ENCODE measurements at places on chromosomes 1 and 21.
A peak's percentile ranks its signal among the peaks of the same experiment; 100 is the strongest.

- peak; percentile 35 for DNase-seq
These were observed 51.2 kb downstream of the SIPA1L2 start for GRCh38 chr1:232578651-232579195.

DNA sequence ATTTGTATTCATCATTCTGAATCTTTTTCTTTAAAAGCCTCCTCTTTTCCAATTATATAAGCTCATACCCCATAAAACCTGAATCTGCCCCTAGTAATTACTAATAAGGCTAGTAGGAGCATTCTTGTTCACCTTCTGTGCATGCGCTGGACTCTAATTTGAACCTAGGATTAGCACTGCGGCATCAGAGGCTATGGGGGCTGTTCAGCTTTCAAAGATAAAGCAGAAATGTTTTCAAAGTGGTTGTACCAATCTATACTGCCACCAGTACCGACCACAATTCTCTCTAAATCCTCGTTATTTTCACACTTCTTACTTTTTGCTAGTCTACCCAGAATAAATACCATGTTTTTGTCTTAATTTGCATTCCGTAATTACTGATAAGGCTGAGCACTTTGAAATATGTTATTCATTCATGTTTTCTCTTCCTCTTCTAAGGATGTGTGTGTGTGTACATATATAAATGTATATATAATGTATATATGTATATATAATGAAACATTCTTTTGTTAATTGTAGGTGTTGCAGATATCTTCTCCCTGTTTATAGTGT is 1.6 kb upstream of the DDX59 start:
- DNase-seq, result no peak

DNA sequence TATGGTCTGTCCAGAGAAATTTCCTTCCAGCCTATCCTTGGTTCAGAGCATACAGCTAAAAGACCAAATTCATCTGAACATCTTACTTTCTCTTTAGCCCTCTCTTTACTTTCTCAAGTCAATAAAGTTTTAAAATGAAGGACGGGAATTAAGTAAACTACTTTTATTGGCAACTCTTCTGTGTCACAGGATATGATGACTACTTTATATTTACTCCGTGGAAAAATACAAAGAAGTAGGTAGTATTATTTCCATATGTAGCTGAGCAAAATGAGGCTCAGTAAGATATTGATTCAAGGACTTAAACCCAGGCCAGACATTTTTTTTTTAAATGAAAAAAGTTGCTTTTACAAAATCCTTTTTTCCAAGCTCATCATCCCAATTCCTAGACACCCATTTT is 151.2 kb upstream of the DPYD start:
- DNase-seq, result no peak

GRCh38 chr1:204268101-204268500 is 54.3 kb upstream of the GOLT1A start:
- DNase-seq, result no peak

DNA sequence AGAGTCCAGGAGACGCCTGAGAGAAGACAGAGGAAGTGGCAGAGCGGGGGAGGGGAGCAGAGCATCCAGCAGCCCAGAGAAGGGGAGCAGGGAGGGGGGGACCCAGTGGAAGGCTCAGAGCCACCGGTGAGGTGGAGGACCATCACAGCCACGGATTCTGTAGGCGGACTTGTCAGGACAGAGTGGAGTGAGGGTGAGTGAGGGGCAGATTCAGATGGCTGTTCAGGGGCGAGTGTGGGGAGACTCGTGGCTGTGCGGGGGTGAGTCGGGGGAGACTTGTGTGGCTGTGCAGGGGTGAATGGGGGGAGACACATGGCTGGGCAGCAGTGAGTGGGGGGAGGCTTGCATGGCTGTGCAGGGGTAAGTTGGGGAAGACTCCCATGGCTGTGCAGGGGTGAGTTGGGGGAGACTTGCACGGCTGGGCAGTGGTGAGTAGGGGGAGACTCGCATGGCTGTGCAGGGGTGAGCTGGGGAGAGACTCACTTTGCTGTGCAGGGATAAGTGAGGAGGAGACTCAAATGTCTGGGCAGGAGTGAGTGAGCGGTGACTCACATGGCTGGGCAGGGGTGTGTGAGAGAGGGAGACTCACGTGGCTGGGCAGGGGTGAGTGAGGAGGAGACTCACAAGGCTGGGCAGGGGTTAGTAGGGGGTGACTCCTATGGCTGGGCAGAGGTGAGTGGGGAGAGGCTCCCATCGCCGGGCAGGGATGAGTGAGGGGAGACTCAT is 56.8 kb upstream of the ABCG1 start:
- DNase-seq, result no peak

DNA sequence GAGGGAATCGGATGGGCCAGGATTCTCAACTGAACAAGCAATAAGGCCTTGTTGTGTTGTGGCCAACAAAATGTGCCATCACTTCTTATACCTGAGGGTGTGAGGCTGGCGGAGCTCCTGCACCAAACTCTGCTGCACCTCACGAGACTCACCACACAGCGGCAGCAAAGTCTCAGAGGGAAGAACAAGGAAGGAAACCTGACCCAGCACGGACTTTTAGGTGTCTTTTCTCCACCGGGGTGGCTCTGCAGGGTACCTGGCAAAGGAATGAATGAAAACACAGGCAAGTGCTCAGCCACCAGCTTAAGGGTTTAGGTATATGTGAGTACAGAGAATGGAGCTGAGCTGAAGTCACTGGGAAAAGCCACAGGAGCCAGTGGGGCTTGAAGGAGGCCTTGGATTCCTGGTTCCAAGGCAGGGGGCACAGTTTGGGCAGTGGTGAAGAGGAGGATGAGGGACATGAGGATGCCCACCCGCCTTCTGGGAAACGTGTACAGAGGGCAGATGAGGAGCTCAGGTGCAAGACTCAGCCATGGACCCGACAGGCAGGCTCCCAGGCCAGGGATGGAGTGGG is 31.1 kb upstream of the HSD3B1 start:
- no peak for DNase-seq

DNA sequence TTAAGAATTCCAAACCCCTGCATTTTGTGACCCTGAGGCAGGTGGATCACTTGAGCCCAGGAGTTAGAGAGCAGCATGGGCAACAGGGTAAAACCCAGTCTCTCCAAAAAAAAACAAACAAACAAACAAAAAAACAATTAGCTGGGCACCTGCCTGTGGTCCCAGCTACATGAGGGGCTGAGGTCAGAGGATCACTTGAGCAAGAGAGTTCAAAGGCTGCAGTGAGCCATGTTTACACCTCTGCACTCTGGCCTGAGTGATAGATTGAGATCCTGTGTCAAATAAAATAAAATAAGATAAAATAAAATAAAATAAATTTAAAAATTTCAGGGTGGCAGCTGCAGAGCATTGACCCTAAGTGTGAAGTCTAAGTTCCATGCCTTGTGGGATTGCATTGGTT is 16.7 kb upstream of the PTGFR start:
- no peak for DNase-seq

- DNase-seq, result no peak
These were observed 34.6 kb downstream of the SLAMF6 start for GRCh38 chr1:160488347-160489058.

DNA sequence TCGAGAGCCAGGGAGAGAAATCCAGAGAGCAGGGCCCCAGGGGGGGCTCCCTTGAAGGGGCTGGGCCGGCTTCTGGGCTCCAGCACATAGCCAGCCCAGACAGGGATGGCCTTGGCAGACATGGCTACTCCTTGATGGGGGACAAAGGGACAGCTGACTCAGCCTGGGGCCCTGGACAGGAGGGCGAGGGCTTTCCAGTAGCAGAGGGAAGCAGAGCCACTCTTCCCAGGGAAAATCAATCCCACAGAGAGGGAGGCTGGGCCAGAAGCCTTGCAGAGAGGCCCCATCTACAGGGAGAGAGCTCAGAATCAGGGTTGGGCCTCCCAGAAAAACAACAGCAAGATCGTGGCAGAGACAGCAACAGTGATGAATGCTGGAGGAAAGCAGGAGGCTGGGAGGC is 15.6 kb downstream of the IGFN1 start:
- DNase-seq, result no peak

GRCh38 chr1:67916140-67916886 is 83.0 kb upstream of the GNG12 start:
- DNase-seq, result no peak

GRCh38 chr21:46621457-46622182 is 13.9 kb upstream of the PRMT2 start:
- peak; percentile 33 for DNase-seq

- no peak for DNase-seq
These were observed 16.4 kb downstream of the RIMS3 start for GRCh38 chr1:40648928-40649591.

GRCh38 chr1:26607186-26607585 is 77.6 kb downstream of the RPS6KA1 start:
- no peak for DNase-seq

GRCh38 chr1:47431534-47431933 is 6.3 kb upstream of the FOXD2 start:
- DNase-seq, result no peak

GRCh38 chr1:195970209-195970608 is 638.0 kb downstream of the KCNT2 start:
- DNase-seq, result no peak

DNA sequence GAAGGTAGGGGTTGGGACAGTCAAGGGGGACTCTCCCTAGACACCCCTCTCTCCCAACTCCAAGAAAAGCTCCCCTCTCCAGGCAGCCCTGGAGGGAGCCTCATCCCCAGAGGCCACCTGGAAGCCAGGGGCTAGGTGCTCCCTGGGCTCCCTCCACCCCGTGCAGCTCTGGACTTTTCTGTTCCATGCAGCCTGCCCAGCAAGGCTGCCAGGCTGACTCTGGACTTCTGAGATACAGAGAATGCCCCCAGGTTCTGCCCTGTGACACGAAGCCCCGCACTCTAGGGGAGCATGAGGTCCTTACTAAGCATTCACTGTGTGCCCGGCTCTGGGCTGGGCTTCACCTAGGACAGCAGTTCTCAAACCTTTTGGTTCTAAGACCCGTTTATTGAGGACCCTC is 10.2 kb downstream of the SYT2 start:
- no peak for DNase-seq

DNA sequence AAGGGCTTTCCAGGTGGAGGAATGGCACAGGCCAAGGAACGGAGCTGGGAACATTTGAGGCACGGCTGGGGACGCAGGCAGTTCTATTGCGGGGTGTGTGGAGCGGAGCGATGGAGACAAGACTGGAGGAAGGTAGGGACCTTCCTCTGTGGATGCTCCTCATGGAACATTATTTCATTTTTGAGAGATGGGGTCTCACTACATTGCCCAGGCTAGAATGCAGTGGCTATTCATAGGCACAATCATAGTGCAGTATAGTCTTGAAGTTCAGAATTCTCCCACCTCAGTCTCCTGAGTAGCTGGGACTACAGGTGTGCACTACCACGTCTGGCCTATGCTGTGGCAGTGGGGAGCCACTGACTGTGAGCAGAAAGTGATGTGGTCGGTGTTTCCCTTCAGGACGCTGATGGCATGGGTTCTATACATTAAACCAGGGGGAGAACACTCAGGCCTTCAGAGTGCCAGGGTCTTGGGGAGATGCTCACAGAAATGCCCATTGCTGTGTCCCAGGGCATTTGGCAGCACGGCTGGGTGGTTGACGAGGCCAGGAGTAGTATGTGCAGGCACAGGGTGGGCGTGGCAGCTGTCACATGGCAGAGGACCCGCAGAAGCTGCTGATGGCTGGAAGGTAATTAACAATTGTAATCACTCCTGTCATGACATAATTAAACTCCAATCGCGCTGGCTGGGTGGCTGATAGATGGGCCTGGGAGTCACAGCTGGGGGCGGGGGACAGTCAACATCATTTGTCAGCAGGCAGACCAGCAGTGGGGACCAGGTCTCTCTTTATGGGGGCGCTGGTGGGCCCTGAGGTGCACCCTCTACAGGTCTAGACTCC is 40.8 kb upstream of the ACOT11 start:
- no peak for DNase-seq

DNA sequence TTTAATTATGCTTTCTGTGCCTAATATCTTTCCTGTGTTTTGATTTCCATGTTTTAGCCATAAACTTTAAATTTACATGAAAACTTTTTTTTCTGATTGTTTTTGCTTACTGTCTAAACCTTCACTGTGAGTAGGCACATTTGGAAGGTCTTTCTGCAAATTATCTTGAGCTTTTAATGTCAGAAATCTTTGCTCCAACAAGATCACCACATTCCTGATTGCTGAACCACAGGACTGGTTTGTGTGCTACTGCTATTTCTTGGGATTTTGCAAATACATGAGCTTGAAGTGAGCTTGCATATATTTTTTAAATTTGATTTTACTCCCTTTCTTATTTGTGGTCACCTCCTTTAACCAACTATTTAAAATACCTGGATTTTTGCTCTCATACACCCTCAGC is 61.3 kb downstream of the PTBP2 start:
- no peak for DNase-seq

DNA sequence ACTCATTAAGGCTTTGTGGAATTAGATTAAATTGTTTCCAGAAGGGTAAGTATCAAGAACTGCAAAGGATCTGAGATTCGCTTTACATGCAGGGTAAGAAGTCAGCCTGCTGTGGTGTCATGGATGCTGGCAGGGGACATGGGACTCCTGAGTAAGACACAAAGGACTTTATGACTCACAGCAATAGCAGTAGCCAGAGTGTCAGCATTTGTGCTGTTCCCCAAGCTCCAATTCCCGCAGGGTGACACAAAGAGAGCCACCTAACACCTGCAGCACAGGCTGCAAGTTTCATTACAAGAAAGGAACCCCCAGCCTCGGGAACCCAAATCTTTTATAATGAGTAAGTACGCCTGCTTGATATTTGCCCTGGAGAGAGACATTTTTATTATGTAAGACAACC is 298.1 kb upstream of the POU3F1 start:
- DNase-seq, result no peak

DNA sequence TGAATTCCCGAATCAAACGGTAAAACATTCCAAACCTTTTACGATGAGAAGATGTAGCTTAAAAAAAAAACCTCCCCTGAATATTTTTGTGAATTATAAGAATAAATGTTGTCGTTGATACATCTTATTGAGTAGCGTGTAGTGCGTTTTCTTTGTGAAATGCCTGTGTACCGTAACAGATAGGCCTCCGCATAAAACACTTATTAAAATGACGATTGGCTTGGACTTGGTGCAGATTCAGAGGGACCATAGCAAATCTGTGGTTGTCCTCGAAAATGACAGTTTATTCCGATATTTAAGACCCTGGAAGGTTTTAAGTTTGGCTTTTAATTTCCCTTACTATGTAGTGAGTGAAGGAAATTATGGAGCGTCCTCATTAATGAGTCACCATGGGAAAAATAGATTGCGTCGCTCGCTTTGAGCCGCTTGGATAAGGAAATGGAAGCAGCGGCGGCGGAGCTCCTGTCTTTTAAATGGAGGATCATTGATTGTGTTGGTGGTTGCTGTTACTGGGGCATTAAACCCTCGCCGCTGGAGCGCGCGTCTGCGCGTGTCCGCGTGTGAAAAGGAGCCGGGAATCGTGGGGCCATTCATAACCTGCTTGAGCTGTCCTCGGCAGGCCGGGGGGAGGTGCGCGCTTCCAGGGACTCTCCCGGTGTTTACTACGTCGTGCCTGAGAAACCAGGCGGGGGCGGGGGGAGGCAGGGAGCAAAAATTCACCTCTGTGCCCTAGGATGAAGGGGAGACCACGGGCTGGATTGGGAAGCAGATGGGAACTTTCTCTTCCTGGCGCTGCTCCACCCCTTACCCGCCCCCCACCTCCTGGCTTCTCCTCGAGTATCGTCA is 1.6 kb downstream of the SPEN start:
- peak; percentile 64 for DNase-seq
